ENCODE measurements at places on chromosomes 4 and X.

DNA sequence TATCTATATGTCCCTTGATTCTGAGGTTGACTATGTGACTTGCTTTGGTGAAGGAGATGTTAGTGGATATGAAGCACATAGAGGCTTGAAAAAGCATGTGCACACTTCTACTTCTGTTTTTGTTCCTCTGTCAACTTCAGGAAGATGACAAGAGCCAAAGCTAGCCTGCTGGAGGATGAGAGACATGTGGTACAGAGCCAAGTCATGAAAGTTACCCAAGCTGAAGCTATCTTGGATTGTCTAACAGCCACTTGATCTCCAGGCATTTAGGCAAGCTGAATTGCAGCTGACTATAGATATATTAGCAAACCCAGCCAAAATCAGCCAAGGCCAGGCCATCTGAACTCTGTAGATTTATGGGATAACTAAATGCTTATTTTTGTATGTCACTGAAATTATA, 70.8 kb upstream of the DYNLT3 start:
- DNase-seq = no peak

DNA sequence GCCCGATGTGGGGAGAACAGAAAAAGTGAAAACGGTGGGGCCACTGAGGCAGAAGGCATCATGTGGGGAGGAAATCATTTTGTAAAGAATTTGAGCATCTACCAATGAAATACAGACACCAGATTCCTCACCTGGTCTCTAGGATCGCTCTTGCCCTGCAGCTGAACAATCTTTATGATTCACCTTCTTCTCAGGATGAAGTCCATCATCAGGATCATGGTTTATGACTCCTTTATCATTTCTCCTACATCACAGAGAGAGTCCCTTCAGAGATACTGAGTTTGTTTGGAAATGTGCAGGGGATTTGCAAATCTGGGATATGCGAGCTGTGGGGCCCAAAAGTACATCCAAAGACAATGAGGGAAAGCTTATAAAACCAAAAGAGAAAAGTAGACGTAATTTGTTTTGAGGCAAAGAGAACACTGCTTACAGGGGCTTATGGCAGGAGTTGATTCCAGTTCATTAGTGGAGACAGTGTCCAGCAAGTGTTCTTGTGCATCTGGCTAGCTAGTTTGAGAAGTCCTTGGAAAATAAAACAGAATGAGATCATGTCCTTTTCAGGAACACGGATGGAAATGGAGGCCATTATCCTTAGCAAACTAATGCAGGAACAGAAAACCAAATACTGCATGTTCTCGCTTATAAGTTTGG, 15.3 kb upstream of the ANXA5 start:
- DNase-seq = no peak

DNA sequence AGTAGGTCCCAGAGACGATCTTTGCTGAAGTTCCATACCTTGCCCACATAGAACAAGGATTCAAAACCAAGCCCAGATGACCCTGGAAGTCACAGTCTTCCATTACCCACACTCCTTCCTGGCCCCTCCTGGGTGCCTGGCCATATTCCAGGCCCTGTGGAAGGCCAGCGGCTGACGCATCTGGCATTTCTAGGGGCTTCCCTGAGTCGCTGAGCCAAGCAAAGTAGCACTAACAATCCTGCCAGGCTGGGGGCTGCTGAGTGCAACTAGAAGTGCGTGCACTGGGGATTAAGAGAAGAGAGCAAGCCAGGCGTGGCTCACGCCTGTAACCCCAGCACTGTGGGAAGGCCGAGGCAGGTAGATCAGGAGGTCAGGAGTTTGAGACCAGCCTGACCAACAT, 175.2 kb upstream of the CPEB2 start:
- DNase-seq = no peak

GRCh38 chr4:127370604-127371003, 262.2 kb upstream of the INTU start:
- DNase-seq = no peak

DNA sequence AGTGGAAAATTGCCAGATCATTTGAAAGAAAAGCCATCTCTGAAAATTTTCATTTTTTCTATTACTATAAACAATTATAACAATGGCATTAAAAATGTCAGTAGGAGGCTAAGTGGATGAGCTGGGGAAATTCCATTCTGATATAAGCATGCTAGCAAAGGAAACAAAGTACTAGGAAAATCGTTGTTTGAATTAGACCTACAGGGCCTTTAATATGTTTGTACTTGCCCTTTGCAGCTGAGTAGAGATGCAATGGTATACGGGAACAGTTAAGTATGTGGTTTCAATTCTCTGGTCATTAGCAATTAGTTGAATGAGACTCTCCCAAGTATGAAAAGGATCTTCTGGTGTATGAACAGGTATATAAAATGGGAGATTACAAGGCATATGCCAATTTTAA, 452.2 kb downstream of the PCDH11X start:
- no peak for DNase-seq

DNA sequence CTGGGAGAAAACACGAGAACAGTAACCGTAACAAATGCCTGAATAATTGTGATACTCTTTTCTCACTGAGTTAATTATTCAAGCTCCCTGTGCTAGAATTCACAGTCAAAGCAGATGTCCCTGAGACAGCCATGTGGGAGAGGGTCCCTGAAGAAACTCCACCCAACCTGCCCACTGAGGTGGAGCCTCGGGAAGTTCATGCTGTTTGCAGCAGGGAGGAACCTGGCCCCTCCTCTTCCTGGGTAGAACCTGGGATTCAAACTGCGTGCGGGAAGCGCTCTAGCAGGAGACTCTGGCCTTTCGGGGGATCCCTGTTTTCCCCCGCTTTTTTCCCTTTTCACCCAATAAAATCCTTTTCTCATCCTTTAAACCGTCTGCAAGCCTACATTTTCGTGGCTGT, 20.2 kb upstream of the RHOH start:
- DNase-seq = no peak

DNA sequence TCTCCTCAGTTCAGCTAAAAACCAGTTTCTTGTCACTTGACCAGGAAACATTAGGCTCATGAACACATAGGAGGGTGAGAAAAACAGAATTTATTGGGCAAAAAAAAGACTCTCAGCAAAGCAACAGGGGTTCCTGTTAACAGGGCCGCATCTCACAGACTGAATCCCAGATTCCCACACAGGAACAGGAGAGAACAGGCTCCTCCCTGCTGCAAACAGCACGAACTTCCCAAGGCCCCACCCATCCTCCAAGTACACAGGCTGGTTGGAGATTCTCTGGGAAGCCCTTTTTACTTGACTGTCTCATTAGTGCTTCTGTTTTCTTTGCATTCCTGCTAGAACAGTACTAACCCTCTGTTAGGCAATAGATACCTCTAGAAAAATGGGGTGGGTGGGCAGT, 52.4 kb upstream of the IL21 start:
- no peak for DNase-seq

- no peak for DNase-seq
Observed at GRCh38 chrX:15714529-15714928, 23.5 kb upstream of the CA5B start.

DNA sequence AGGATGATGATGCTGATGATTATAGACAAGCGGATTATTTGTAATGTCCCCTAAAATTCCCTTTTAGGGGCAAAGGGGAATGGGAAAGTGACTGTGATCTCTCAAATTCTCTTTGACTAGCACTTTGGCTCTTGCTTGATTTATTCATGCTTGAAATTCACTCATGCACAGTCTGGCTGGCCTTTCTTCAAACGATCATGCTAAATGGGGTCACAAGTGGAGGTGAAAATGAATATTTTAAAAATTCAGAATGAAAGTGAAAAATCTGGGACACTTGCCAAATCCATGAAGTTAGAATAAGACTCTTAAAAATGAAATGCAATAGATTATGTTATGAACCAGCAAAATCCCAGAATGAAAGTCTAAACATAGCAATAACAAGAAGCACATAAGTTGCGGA, 173.4 kb upstream of the RAI2 start:
- no peak for DNase-seq

- peak; percentile 8 for DNase-seq
Observed at GRCh38 chr4:67087897-67088296, 457.4 kb downstream of the CENPC start.

GRCh38 chr4:38023347-38024205, 63.4 kb downstream of the PTTG2 start:
- DNase-seq = no peak

GRCh38 chr4:100827756-100828155, 309.9 kb upstream of the EMCN start:
- no peak for DNase-seq

GRCh38 chr4:35364321-35364870, 879.9 kb downstream of the ARAP2 start:
- no peak for DNase-seq

GRCh38 chr4:18439311-18439710, 417.8 kb upstream of the LCORL start:
- no peak for DNase-seq

GRCh38 chr4:8761167-8761823, 110.3 kb downstream of the HMX1 start:
- DNase-seq = no peak

DNA sequence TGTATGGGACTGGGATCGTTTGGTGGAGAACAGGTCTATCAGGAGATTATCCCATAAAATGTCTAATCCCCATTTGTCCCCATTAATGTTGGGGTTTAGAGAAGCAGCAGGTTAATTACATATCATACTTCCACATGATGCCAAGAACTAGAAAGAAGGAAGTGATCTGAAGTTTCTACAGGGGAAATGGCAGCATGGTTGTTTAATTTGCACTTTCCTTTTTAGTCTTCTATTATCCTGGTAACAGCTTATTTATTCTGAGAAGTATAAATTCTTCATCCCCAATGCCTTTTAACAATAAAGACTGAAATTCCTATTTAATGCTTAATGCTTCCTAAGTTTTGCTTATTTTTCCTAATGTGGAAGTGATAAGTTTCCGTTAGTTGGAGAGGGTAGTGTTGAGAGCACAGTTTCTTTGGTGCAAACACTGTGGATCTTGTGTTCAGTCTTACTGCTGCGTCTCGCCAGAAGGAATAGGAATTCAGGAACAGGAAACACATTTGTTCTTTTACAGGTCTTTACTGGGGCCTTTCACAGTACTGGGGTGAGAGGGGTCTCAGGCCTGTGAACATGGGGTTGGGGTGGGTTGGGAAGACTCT, 59.5 kb upstream of the TADA2B start:
- no peak for DNase-seq

DNA sequence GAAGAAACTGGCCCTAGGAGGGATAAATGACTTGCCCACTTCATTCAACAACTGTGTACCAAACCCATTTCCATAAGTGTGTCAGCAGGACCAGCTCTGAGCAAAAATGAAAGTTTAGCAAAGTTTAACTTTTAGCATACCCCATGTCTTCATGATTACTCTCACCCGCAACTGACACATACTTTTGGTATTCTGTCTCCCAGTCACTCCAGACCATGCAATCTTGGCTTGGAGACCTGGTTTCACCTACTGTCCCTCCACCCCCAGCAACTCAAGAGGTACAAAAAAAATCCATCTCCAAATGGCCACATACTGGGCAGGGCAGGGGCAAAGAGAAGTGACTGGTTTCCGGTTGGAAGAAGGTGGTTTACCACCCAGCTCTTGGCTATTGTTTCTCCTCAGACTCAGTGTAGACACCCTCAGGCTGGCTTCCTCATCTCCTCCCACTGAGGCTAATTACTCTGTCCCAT, 79.8 kb downstream of the RLIM start:
- no peak for DNase-seq

DNA sequence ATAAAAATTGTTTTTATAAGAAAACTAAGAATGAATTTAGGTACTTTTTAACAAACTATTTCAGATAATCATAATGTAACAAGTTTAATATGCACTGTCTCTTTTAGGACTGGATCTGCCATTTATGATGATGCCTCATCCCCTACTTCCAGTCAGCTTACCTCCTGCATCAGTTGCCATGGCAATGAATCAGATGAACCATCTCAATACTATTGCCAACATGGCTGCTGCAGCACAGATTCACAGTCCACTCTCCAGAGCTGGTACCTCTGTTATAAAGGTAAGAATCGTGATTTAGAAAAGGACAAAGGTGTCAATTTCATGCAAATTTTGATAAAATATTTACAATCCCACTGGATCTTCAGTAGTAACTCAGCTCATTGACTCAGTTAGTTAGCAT, 566.2 kb downstream of the DACH2 start:
- no peak for DNase-seq

DNA sequence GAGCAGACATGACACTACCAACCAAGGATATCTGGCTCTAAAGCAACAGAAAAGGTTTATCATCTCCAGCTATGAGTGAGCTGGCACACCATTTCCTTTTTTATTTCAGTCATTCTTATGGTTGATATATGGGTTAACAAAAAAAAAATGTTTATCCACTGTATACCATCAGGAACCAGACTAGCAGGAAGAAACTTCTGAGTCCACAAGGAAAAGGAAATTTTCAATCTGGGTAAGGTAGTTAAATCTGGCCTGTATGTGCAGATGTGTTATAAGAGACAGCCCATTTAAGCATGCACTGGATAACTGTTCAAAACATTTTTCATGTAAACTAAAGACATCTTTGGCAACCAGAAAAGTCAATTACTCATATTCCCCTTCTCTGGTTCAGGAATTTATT, 35.0 kb downstream of the AMMECR1 start:
- DNase-seq = no peak

DNA sequence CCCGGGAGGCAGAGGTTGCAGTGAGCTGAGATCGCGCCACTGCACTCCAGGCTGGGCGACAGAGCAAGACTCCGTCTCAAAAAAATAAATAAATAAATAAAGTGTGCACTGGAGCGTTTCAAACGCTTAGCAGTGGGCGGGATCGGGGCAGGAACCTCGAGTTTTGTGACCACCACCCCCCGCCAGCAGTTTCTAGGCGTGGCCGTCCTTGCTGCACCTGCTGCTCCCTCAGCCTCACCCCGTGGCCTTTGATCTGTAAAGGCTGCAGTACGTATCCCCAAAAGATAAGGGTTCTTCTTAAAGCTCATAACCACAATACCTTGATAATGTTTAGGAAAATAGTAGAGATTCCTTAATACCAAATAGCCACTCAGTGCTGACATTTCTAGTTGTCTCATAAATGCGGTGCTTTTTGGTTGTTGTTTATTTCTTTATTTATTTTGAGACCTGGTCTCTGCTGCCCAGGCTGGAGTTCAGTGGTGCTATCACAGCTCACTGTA, 33.2 kb downstream of the PCGF3 start:
- DNase-seq = no peak

DNA sequence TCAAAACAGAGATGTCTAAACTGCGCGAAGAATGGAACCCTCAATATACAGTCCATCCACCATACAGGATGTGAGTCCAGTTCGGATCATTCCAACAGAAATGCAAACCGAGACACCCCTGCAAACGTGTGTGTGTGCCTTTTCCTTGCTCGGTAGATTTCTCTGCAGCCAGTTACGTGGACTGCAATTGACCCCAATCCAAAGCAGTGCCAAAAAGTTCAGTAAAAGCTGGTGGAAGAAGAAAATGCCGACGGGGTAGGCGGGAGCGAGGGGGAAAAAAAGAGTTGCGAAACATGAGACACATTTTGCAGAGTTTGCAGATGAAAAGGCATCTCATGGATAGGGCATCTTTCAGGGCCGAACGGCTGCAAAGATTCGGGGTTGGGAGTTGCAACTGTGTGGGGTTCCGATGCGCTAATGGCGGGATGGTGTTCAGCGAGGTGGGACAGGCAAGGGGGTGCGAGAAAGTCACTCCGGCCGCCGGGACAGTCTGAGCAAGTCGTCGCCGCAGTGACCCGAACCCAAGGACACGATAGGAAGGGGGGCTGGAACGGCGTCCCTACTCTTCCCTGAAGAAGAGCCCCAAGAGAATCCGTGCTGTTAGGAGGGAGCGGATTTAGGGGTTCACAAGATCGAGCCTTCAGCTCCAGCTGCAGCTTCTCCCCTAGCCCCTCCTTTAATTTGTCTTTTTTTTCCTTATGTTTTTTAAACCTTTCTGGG, 3.8 kb downstream of the PHOX2B start:
- no peak for DNase-seq

GRCh38 chrX:29834764-29835163, 380.6 kb upstream of the MAGEB2 start:
- DNase-seq = no peak

All from SHP77 (cell line).